ENCODE measurements at places on chromosomes 7 and 10. TPM values are rescaled to one million over a fixed set of nuclear protein-coding genes. Genes with fewer than 3 reads are reported as not detected.

Gene ATG9B
- 0.98 TPM for total RNA-seq

Gene CFAP70
- 1.4 TPM for total RNA-seq

Gene HDAC9
- 40.6 TPM for total RNA-seq

Gene KLF14
- not detected for total RNA-seq

Gene HECW1
- total RNA-seq = 3.6 TPM

Gene NUTM2E
- total RNA-seq = not detected

Gene AGR2
- not detected for total RNA-seq

Gene EVX1
- total RNA-seq = not detected

Gene ETV1
- total RNA-seq = 75.7 TPM

Gene AKR1C1
- total RNA-seq = 116 TPM

Gene HABP2
- not detected for total RNA-seq

Gene GSTO2
- 3.4 TPM for total RNA-seq

Gene DLX5
- not detected for total RNA-seq

Gene NUTM2D
- total RNA-seq = 0.82 TPM

Gene GNAI1
- total RNA-seq = 46.7 TPM

Gene COX19
- 12.5 TPM for total RNA-seq

Gene METTL2B
- 13.5 TPM for total RNA-seq

Gene SP8
- total RNA-seq = not detected

Gene PPIA
- total RNA-seq = 1,562 TPM

Gene LRRC4
- not detected for total RNA-seq

Gene NEBL
- 4.3 TPM for total RNA-seq

Gene GSDME
- total RNA-seq = 59.9 TPM

Gene CLDN3
- not detected for total RNA-seq

Gene SFRP4
- total RNA-seq = 171 TPM

Gene FBXW4
- 27.4 TPM for total RNA-seq

Gene ZNF365
- total RNA-seq = 7.2 TPM

Gene ALDH18A1
- 76.9 TPM for total RNA-seq

Gene FAM25A
- not detected for total RNA-seq

Gene CALHM2
- total RNA-seq = 57.6 TPM

Gene CCZ1B
- total RNA-seq = 45.6 TPM

Gene ICA1
- 0.45 TPM for total RNA-seq

Gene PON3
- total RNA-seq = not detected

Gene NMT2
- 18.3 TPM for total RNA-seq

Gene NKX2-3
- not detected for total RNA-seq

Gene NPC1L1
- total RNA-seq = not detected

Gene CNPY1
- not detected for total RNA-seq

Gene DDC
- total RNA-seq = not detected

Gene NPSR1
- total RNA-seq = not detected

Gene POLL
- total RNA-seq = 11.1 TPM

Gene LIPF
- total RNA-seq = not detected

Gene PON1
- total RNA-seq = not detected

Gene PLA2G12B
- total RNA-seq = not detected

Gene TUBGCP2
- 33.0 TPM for total RNA-seq

Gene AEBP1
- 234 TPM for total RNA-seq
